Ecto neural progenitor cell (in vitro differentiated cells): ENCODE measurements at places on chromosomes 4 and X.
A peak's percentile ranks its signal among the peaks of the same experiment; 100 is the strongest.

- DNase-seq: no peak
Measured at GRCh38 chrX:39264023-39264422, 462.8 kb downstream of the MID1IP1 start.

DNA sequence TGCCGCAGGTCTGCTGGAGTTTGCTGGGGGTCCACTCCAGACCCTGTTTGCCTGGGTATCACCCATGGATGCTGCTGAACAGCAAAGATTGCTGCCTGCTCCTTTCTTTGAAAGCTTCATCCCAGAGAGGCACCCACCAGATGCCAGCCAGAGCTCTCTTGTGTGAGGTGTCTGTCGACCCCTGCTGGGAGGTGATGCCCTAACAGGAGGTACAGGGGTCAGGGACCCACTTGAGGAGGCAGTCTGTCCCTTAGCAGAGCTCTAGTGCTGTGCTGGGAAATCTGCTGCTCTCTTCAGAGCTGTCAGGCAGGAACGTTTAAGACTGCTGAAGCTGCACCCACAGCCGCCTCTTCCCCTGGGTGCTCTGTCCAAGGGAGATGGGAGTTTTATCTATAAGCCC, 162.7 kb downstream of the NAF1 start:
- DNase-seq: no peak

GRCh38 chrX:11427453-11428071, 134.3 kb downstream of the AMELX start:
- peak; percentile 59 for DNase-seq

DNA sequence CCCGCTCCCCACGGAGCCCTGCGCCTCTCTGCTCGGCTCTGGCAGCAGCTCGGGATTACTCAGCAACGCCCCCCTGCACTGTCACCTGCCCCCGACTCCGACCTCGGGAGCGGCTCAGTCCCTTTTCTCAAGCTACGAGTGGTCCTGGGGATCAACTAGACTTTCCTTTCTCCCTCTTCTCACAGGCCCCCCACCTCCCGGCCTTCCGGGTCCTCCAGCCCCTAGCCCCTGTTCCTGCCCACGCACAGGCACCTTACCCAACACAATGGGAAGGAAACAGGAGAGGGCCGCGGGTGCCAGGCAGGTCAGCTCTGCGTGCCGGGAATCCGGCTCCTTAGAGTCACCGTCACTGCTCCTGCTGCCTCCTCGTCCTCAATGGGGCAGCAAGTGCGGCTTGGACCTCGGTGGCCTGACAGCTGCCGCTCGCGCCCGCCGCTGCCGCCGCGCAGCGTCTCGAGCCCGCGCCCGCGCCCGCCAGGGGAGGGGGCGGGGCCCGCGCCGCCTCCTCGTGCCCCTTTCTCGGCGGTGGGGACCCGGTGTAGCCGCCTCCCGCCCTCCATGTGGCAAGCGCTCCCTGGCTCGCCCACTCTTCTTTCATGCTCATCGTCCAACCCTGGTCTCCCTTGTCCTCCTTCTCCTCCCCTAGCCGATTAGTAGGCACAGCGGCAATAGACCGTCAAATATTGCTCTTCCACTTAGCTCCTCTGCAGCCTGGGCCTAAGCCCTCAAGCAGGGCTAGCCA, at the start of gene RAB9B:
Gene RAB9B, minus strand, starts transcription at position 455 of the 742 bp plus-strand sequence. CDS start 6,473 bp downstream, outside the sequence.
- DNase-seq: peak; percentile 86

GRCh38 chrX:56729152-56729850, at the start of gene NBDY:
NBDY (plus strand) TSS chrX:56729243; CDS start chrX:56729354, 111 bp downstream.
- peak; percentile 64 for DNase-seq

DNA sequence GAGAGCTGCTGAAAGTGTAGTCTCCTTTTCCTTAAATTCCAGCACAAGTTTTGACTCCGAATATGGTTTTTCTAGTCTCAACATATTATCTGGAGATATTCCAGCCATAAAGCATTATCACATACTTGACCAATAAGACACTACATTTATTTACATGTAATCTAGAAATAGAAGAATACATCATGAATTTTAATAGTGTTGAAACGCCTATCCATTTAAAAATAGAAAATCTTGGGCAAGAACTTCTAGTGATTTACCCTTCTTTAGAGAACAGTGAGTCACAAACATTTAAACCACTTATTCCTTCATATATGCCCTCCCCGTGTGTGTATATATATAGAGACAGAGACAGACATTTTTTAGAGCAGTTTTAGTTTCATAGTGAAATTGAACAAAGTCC, 161.5 kb downstream of the SOWAHB start:
- DNase-seq: no peak

GRCh38 chrX:13126775-13127174, 82.4 kb upstream of the FAM9C start:
- no peak for DNase-seq

DNA sequence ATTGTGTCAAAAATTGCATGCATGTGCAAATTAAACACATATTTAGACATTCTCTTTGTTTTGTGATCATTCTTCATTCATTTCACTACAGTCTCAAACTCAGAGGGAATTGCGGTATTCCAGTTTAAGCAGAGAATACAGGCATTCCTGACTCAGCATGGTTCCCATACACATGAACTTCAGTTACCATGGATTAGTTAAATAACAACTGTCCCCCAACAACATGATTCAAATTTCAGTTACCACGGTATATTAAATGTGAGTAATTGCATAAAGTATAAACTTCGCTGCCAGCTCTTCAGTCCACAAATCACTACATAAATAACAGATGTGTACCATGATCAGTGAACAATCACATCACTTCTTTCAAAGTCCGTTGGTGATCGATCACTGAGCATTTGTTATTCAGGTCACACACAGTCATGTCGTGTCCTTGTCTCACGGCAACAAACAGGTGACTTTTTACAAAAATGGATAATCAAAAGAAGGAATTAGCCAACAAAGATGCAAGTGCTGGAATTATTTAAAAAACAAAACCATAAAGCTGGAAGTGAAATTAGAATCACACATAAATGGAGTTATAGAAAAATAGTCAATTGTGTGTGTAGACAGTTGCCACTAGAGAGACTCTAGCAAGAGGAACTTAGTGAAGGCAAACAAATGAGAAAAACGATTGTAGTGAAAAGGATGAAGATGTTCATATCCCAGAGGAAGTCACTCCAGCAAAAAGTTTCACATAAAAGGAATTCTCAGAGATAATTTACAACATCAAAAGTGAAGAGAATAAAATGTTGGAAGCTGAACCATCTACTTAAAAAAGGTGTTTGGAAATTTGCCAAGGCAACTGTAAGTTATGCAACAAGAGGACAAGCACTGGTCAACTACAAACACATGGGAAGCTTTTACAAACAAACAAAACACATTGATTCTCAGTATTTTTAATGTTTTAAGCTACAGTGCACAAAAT, 138.6 kb upstream of the SMARCAD1 start:
- DNase-seq: no peak

GRCh38 chrX:48584698-48585097, 10.4 kb downstream of the RBM3 start:
- DNase-seq: no peak

GRCh38 chr4:60724623-60725022, 475.5 kb upstream of the ADGRL3 start:
- no peak for DNase-seq

GRCh38 chr4:151182455-151182996, 83.1 kb downstream of the RPS3A start:
- DNase-seq: no peak

- DNase-seq: no peak
Measured at GRCh38 chr4:183842129-183842528, 63.0 kb upstream of the STOX2 start.

- peak; percentile 75 for DNase-seq
Measured at GRCh38 chr4:174522183-174523024, at the start of gene HPGD. HPGD (minus strand) TSS chr4:174522488; CDS start chr4:174522451, 37 bp downstream.

DNA sequence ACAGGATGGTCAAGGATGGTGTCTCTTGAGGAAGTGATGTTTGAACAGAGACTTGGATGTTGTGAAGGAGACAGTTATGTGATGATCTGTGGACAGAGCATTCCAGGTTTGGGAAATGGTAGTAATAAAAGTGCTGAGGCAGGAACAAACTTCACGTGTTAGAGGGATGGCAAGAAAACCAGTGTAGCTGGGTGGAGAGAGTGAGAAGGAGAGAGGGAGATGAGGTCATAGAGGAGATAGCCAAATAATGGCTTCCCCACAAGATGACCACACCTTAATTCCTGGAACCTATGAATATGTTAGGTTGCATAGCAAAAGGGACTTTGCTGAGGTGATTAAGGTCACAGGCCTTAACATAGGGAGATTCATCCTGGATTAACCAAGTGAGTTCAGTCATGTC, 75.6 kb upstream of the GPR50 start:
- DNase-seq: no peak

GRCh38 chr4:139419388-139419914, 34.5 kb upstream of the RAB33B start:
- no peak for DNase-seq

GRCh38 chr4:127852661-127853060, 28.0 kb upstream of the PLK4 start:
- DNase-seq: no peak

DNA sequence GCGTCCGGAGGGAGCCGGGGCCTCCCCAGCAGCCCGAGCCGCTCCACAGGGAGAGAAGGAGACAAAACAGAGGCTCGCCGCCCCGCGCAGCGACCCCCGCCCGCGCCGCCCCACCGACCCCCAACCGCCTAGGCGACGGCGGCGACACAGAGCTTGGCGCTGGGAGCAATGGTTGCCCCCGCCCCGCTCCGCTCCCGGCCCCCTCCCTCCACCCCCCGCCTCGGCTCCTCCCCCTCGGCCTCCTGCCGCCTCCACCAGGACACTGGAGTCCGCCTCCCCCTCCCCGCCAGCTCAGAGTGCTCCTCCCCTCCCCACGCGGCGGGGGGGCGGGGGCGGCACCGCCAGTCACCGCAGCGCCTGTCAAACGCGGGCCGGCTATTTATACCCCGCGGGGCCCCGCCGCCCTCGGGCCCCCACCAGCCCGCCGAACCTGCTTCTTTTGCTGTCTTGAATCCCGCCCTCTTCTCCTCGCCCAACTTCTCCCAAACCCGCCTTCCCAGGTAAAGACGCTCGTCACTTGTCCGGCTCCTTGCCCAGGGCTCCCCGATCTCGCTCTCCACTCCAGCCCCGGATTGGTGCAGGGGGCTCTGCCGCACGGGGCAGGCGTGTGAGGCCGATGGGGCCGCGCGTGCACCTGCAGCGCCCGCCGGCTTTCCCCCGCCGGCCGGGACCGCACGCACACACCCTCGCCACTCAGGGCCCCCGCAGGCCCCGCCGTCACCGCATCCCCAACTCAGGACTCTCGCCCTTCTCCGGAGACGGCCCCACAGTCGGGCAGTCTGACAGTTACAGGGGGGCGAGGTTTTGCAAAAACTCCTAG, at the start of gene ELF2:
Gene ELF2, minus strand, starts transcription at position 170 of the 820 bp plus-strand sequence. CDS start 39,517 bp downstream, outside the sequence.
- peak; percentile 90 for DNase-seq

- DNase-seq: no peak
Measured at GRCh38 chrX:80423744-80424143, 3.5 kb downstream of the TENT5D start.

GRCh38 chrX:1725472-1725871, 110.6 kb downstream of the ASMT start:
- DNase-seq: no peak

DNA sequence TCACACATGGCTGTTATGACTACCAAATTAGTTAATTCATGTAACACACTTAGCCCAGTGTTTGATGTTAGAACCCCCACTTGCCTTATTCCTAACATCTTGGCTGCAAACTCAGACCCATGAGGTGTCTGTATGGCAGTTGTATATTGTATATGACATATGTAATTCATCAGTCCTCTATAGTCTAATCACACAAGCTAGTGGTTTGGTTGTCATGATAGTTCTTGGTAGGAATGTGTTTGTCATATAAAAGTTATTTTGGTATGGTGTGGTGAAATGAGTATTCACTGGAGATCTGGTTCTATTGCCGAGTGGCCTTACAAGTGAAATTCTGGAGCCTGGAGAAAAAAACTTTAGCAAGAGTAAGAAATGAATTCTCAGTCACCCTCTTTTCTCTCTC, 149.2 kb downstream of the AWAT2 start:
- DNase-seq: no peak

- DNase-seq: no peak
Measured at GRCh38 chr4:97507587-97508245, 635.6 kb downstream of the STPG2 start.

GRCh38 chrX:84477114-84477513, 25.1 kb downstream of the HDX start:
- no peak for DNase-seq

DNA sequence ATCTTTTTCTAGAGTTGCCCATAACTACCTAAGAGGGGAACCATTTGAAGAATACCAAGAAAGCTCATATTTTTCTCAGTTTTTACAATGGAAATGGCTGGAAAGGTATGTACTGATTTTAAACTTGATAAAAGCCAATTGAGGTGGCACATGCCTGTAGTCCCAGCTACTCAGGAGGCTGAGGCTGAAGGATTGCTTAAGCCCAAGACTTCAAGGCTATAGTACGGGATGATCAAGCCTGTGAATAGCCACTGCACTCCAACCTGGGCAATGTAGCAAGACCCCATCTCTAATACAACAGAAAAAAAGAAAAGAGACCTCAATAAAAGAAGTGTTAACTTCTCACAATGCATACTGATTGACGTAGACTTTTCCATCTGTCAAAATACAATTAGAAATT, 44.4 kb downstream of the GRK4 start:
- no peak for DNase-seq

- DNase-seq: no peak
Measured at GRCh38 chr4:68361146-68361589, 11.3 kb upstream of the YTHDC1 start.

DNA sequence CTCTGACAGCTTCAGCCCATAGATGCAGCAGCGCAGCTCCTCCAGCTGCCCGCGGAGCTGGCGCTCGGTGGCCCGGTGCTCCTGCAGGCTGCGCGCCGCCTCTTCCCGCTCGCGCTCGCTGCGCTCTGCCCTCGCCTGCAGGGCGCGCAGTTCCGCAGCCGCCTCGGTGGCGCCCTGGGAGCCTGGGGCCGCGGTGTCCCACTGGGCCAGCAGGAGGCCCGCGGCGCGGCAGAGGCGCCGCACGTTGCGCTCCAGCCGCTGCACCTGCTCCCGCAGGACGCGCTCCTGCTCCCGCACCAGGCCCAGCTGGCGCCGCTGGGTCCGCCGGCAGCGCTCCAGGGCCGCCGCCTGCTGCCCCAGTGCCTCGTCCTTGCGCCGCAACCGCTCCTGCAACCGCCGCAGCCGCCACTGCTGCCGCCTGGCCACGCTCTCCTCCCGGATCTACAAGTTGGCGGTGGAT, 10.1 kb downstream of the C4orf50 start:
- DNase-seq: peak; percentile 67

- no peak for DNase-seq
Measured at GRCh38 chrX:136759968-136760367, 20.8 kb downstream of the ARHGEF6 start.

DNA sequence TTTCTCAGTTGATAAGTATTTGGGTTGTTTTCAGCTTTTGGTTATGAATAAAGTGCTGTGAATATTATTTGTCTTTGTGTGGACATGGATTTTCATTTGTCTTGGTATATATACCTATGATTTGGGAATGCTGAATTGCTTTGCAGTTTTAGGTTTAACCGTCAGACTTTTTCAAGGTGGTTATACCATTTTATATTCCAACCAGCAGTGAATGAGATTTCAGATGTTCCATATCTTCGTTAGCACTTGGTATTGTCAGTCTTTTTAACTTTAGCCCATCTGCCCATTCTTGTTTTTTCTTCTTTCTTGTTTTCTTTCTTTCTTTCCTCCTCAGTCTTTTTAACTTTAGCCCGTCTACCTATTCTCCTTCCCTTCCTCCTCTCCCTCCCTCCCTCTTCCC, 106.0 kb downstream of the KDM6A start:
- no peak for DNase-seq

- DNase-seq: no peak
Measured at GRCh38 chr4:140293979-140294378, 79.5 kb upstream of the SCOC start.

GRCh38 chr4:154928640-154929257, 147.7 kb downstream of the RBM46 start:
- no peak for DNase-seq
